ENCODE measurements at places on chromosomes 11 and 22.

DNA sequence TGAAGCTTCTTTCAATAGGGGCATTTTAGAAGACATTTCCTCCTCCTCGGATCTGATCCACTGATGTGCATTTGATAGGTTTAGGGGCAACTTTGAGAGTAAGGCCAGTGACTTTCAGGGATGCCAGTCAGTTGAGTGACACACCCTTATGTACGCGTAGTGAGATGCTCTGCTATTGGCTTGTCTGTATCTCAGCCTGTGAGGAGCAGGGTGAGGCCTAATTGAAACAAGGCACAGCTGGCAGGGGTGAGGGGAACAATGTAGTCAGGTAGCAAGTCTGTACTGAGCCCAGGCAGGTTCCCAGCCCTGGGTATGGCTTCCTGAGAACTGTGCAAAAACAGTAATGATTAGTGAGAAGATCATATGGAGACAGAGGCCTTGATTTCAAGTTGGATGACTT lies 61.5 kb downstream of the STIM1 start:
- peak; percentile 33 for DNase-seq

- DNase-seq = peak; percentile 71
Measured at GRCh38 chr11:14414470-14415461, 55.8 kb upstream of the RRAS2 start.

- no peak for DNase-seq
Measured at GRCh38 chr11:35891096-35891495, 52.8 kb upstream of the LDLRAD3 start.

DNA sequence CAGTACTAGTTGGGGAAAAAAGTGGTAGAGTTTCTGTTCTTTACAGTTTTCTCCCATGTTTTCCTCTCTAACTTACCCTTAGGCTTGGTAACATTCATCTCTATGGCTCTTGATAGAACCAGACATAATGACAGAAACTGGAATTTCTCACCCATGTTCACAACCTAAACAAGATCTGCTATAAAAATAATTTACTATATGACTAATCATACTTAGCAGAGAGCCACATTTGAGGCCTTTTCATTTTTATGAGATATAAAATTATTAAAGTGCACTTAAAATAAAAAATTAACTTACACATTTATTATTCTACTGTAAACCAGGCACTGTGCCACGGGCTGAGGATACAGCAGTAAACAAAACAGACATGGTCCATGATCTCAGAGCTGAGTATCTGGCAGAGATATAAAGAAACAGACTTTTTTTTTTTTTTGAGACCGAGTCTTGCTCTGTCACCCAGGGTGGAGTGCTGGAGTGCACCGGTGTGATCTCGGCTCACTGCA lies 98.1 kb downstream of the GAB2 start:
- no peak for DNase-seq

- DNase-seq = no peak
Measured at GRCh38 chr22:25395915-25396314, 168.6 kb upstream of the GRK3 start.

- DNase-seq = no peak
Measured at GRCh38 chr11:2528301-2529050, 83.7 kb downstream of the KCNQ1 start.

DNA sequence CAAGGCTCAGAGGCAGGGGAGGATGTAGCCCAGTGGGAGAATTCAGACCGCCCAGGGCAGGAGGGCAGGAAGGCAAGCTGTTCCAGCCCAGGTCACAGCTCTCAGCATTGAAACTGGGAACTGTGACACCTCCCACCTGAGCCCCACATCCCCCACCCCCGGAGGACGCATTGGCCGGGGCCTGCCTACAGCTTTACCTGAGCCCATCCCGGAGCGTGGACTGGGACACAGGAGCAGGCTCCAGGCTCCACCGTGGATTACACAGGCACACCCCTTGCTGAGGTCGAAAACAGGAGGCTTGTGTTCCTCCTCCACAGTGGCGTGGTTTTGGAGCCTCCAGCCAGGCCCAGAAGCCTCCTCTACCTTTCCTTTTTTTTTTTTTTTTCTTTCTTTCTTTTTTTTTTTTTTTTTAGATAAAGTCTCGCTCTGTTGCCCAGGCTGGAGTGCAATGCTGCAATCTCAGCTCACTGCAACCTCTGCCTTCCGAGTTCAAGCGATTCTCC lies 9.1 kb upstream of the PGA3 start:
- no peak for DNase-seq

- DNase-seq = no peak
Measured at GRCh38 chr22:39409516-39410029, 10.0 kb downstream of the TAB1 start.

DNA sequence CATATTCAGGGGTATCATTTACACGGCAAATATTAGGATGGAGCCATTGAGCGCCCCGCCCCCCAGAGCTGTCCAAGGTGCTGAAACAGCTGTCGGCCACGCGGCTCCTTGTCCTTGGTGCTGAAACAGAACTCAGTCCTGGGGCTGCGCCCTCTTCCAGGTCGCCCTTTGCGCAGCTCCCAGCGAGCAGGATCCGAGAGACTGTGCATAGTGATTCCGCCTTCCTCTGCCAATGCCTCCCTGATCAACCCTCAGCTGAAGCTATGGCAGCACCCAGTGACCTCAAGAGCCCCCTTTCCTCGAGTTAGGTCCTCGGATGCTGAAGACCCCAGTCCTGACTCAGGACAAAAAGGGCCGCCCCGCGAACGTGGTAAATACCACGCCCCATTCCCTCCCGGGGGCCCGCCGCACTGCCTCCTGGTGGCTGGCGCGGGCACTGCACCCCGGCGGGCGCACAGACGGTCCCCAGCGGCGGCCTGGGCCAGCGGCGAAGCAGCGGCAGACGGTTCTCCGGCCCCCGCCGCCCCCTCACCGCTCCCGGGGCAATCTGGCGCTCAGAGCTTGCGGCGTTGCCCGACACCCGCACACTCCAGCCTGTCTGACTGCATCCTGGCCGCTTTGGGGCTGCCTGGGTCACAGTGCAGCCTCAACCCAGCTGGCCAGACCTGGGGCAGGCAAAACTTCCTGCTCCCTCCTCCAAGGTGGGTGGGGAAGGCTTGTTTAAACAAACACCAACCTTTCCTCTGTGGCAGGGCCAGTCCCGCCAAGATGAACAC lies 13.4 kb downstream of the SYT7 start:
- DNase-seq = peak; percentile 68

GRCh38 chr22:31504282-31504681 lies 7.9 kb downstream of the SFI1 start:
- DNase-seq = no peak

- no peak for DNase-seq
Measured at GRCh38 chr22:38335077-38335476, 17.8 kb upstream of the CSNK1E start.

DNA sequence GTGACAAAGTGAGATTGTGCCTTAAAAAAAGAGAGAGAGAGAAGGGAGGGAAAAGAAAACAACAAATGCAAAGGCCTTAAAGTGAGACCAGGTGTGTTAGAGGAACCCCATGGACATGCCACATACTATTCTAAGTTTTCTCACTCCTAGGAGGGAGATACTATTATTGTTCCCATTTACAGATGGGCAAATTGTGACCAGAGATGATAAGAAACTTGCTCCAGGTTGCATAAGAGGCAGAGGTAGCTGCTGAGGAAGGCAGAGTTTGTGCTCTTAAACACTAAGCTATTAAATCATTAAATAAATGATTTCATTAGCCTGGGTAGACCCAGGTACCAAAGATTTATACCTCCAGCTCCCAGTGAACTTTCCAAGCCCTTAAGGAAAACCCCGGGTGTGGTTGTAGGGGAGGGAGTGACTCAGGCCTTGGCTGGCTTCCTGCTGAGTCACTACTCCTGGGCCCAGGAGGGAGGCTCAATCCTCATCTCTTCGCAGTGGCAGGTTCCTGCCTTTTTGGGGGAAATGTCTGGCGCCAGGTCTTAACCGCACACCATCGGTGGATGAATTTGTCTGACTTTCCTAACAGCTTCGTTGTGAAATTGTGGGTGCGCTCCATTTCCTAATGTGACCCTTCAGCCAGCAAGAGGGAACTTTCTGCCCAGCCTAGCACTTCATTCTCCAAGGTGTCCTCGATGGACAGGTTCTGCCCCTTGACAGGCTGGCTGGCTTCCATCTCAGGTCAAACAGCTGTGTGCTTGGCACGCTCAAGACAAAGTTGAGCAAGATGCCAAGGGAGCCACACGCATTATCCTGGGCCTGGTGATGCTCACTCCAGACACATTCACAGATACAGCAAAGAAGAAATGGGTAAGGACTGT lies 33.4 kb upstream of the PTPRJ start:
- peak; percentile 36 for DNase-seq

GRCh38 chr11:109934151-109934550 lies 159.0 kb upstream of the ZC3H12C start:
- no peak for DNase-seq

DNA sequence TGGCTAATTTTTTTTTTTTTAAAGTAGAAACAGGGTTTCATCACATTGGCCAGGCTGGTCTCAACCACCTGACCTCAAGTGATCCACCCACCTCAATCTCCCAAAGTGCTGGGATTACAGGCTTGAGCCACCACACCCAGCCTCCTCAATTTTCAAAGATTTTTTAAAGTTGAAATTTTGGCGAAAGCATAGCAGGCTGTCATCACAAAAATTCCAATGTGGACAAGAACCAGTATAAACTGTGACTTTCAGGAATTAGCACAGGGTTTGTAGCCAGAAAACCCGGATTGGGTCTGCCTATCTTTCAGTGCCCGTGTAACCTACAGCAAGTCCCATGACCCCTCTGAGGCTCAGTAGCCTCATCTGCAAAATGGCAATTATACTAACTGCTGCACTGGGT lies 80.2 kb downstream of the SGSM3 start:
- no peak for DNase-seq

DNA sequence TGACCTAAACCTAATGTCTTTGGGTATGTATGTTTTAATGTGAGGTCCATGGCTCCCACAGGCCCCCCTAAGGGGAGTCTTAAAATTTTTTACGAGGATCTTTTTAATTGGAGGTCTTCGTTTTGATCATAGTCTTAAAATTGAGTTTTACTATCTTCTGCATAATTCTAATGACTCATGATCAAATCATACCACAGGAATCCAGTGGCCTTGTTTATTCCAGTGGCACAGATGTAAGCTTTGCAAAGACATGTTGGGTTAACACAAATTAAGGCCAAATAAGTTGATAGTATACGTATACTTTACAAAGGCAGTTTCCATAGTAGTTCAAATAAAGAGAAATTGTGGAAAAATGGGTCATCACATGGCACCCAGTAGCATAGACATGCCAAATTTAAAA lies 33.9 kb upstream of the FJX1 start:
- DNase-seq = no peak

GRCh38 chr11:123268156-123268555 lies 73.1 kb upstream of the CLMP start:
- DNase-seq = no peak

DNA sequence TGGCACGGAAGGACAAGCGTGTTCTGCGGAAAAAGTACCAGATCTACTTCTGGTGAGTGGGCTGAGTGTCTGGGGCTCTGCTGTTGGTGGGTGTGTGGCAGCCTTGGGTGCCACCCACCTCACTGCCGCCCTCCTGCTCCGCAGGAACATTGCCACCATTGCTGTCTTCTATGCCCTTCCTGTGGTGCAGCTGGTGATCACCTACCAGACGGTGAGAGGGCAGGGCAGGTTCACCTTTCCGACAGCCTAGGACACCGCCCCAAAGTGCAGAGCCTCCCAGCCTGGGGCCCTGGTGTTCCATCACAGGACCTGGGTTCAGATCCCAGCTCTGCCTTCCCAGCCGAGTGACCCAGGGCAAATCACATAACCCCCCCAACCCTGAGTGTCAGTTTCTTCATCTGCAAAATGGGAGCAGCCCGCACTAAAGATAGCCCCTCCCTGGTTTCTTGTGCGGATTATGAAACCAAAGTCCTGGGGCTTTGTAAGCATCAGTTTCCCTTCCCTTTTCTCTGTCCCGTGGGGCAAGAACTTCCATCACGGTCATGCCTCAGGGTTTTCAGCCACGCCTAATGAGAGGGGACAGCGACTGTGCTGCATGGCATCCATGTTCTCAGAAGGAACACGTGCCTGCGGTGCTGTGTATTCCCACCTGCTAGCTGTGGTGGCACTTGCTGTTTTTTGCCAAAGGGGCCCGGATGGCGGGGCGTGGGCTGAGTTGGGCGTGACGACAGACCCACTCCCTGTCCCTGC lies 9.8 kb upstream of the TAGLN start:
- no peak for DNase-seq

DNA sequence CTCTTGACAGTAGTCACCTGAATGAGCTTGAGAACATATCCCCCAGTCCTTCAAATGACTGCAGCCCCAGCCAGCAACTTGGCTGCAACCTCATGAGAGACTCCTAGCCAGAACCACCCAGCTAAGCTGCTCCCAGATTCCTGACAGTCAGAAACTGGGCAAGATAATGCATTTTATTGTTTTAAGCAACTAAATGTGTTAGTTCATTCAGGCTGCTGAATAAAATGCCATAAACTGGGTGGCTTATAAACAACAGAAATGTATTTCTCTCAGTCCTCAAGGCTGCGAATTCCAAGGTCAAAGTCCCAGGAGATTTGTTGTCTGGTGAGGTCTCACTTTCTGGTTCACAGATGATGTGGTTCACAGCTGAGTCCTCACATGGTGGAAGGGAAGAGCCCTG lies 5.8 kb upstream of the PAMR1 start:
- DNase-seq = no peak

DNA sequence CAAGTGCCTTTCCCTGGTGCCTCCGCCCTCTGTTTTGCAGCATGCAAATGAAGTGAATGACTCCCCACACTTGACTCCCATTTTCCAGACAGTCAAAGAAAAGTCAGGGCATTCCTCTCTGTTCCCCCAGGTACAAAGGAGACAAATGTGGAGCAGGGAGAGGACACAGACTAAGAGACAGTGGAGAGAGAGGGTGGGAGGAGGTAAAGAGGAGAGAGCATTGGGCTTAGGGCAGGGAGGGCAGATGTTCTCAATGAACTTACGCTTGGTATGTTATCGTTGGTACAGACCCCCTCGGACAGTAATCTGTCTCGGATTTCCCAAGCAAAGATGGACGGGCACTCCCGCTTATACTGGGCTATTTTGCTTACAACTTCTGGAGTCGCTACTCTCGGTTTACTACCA lies 9.8 kb downstream of the PAX6 start:
- no peak for DNase-seq

DNA sequence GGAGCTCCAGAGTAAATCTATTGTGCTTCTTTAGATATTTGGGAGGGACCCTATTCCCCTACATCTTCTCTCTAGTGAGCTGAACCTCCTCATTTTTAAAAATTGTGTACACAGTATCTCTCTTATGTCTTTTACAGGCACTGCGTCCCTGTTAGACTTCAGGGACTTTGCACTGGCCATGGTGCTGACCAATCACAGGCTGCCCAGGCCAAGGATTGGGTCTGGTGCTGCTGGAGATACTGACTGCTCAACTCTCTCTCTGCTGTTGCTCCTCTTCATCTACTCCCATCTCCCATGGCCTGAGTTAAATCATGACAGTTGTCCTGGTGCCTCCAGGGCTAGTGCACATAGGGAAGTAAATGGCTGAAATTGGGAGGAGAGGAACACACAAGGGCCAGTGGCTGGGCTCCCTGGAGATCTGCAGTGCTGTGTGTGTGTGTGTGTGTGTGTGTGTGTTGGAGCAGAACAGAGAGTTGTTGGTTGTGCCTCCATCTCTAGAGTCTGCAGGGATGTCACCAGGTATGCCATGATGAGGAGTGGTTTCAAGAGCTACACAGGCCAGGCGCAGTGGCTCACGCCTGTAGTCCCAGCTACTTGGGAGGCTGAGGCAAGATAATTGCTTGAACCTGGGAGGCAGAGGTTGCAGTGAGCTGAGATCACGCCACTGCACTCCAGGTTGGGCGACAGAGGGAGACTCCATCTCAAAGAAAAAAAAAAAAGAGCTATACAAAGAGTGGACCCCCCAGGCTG lies 155.3 kb downstream of the ST3GAL4 start:
- DNase-seq = no peak

Measured in CD4-positive, alpha-beta T cell treated with Interleukin-6 for 4 hours (primary cell).